ENCODE measurements at places on chromosomes 4 and X.

DNA sequence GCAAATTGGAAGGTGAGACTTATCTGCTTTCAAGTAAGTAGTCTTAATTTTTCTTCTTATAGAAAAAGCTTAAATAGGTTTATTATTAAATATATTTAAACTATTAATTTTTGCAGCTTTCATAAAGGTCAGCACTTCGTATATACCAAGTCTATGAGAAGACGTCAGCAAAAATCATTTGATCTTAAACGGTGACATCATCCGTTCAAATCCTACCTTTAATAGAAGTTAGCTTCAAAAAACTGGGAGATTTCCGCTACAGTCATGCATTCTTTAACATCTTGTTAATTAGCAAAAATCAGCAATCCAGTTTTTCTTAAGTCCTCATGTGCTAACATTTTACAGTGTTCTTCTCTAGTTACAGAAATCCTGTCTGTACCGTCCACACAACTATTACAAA is 49.9 kb upstream of the PGRMC1 start:
- DNase-seq, result no peak

GRCh38 chr4:123825596-123826291 is 429.1 kb downstream of the SPRY1 start:
- no peak for DNase-seq

GRCh38 chr4:93659629-93660028 is 168.9 kb upstream of the ATOH1 start:
- peak; percentile 6 for DNase-seq

GRCh38 chrX:115534383-115534782 is 26.6 kb upstream of the PLS3 start:
- DNase-seq, result no peak

DNA sequence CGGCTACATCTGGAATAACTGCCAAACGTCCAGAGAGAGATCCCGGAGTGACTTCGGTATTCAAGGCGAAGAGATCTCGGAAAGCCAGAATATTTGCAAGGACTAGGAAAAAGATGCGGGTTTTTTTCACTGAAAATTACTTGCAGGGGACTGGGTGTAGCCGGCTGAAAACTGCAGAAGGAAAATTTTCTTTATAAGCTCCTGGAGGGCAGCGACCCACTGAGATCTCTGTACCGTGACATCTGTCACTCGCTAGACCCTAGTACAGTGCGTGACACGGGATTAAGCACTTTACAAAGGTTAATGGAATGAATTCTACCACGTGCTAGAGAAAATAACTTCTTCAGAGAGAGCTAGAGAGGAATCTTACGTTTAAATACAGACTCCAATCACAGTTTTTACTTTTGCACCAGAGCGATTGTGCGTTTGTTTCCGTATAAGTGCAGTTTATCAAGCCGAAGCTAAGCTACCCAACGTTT is 1.1 kb upstream of the LCORL start:
- no peak for DNase-seq

DNA sequence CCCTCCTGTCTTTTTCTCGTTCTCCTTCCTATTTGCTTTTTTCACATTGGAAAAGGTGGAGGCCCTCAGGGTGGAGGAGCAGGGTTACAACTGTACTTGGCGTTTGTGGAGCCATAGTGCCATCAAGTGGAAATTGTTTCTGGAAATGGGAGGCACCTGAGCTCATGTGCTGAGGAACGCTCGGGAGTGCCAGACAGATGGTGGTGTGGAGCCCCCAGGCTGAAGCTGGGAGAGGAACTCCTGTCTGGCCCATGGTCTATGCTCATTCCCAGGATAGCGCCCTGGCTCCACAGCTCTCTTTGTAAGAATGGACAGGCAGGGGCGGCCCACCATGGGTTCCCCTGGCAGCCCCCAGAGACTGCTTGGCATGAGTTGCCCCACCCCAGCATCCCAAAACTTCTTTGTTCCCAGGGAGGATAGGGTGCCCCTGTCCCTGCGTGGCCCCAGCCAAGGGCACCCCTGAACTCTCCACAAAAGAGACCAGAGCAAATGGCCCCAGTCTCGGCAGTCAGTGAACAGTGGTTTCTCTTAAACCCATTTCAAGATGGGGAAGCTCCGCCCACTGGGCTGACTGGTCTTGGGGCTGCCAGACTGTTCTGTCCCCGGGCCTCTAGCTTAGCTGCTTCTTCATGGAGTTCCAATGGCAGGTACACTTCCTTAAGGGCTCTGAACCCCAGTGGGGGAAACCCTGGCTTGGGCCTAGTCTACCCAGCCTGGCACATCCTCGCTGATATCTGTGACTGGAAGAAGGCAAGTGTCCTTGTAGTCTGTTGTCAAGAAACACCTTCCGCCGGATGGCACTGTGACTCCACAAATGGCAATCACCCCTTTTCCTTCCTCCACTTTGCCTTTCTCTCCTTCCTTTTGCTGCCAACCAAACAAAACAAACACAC is 70.1 kb downstream of the NBDY start:
- no peak for DNase-seq

DNA sequence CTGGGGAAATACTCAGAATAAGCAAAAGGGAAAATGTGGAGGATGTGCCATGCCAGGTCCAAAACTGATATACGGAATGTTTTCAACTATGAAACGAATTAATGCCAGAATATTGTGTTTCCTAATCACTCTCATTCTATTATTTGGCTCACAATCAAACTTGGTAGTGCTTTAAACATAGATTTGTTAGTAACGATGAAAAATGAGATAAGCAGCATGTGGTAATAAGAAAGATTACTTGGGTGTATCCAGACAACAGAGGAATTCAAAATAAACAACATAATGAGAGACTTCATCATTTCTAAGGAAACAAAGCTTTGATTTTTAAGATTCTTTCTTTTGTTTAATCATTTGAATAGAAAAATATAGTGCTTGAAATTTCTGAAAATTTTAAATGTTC is 237.3 kb downstream of the TACR3 start:
- no peak for DNase-seq

DNA sequence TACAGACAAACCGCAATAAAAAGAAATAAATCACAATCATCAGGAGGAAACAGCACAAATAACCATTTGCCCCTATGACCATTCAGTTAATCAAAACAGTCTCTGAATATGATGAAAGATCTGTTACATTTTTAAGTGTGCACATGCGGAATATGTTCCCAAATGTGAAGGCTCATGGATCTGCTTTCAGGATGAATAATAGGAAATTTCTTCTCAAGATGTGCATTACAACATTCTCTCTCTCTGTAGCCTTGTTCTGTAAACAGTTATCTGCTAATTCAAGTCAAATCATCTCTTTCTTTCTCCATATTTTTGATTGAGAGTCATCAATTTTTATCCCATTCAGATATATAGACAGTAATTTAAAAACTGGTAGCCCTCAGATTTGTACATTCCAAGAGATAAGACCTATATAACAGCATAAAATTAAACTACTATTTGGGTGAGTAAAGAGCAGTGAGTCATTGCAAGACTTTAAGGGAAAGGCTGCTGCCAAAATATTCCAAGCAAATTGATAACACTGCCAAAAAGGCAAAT is 433.9 kb upstream of the ATOH1 start:
- DNase-seq, result peak; percentile 68

DNA sequence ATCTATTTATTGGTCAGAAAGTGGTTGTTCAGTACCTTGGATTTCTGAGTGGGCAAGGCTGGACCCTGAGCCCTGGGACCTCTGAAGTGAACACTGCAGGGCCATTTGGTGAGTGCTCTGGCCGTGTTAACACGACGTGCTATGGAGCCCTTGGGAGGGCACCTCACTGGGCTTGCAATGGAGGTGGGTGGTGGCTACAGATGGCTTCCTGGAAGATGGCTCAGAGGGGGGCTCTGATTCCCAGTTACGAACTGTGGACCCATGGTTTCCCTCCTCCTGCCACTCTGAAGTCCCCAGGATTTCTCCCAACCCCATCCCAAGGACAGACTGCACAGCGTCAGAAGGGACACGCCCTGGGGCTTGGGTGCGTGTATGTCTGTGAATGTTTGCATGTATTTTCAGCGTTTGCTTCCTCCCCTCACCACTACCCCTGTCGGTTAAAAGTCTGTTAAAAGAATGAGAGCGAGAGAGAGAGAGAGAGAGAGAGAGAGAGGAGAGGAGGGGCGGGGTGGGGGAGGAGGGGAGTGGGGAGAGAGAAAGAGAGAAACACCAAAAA is 3.7 kb upstream of the RHOH start:
- no peak for DNase-seq

DNA sequence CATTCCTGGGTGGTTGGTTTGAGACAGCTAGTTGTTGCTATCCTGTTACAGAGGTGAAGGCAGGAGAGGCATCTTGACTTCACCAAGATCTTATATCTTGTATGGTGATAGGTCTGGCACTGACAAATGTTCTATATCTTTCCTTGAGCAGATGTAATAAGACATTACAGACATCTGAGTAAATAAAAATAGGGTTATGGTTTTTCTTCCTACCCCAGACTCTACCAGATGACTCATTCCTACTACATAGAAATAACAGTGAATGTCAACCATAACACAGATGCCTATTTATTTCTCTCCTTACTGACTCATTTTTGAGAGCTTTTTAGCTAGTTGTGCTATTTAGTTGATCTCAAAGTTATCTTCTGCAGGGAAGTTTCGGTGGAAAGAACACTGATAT is 21.9 kb downstream of the HNRNPH2 start:
- DNase-seq, result peak; percentile 49

DNA sequence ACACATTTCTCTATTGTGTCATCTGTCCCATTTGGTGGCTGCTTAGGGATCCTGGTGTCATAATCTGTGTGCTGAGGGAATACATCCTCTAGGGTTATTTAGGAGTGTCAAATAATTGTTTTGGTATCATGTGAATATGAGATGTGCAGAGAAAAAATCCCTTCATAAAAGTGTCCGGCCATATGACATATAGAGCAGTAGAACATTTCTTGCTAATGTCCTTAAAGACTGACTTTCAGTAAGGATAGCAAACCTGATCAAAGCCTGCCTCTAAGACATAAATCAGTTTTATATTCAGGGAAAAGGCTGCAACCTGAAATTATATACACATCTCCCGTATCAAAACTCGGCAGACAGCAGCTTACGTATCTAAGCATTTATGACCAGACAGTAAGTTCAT is 211.6 kb downstream of the ADAM29 start:
- DNase-seq, result no peak

DNA sequence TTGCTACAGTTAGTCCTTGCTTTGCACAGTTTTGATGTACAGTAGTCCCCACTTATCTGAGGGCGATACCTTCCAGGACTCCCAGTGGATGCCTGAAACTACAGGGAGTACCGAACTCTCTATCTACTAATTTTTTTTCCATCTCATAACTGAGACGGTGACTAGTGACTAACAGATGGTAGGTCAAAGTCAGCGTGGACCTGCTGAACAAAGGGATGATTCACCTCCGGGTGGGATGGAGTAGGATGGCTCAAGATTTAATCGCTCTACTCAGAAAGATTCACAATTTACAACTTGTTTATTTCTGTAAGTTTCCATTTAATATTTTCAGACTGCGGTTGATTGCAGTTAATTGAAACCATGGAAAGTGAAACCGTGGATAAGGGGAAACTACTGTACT is 655.8 kb downstream of the ZNF674 start:
- DNase-seq, result no peak

DNA sequence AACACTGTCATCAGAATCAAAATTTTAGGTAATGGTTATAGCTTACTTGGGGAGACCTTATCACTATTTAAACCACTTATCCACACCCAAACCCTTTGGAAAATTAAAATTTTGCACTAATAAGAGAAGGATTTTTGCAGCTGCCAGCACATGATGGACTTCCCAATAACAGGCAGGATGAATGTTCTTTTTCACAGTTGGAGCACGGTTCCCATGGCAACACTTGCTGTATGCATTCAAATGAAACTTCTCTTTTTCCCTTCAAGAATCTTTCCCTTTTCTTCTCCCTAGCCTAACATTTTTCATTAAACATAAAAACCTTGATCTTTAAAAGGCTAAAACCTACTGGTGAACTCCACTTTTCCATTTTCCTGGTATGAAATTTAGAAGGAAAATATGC is 768.2 kb downstream of the KCTD8 start:
- no peak for DNase-seq

DNA sequence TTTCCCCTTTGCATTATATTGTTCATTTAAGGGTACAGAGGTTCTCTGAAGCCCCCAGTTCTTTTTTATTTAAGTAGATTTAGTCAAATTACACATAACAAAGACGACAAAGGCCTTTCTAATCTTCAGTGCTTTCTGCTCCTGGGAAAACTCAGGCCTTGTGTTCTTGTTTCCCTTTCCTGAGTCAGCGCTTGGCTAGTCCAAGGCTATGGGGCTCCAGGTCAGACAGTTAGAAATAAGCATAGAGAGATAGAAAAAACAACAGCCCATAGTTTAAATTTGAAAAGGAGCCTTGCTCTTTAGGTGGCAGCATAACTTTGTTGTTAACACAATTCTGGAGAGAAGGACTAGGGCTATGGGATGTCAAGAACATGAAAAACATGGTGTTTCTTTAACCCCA is 97.3 kb downstream of the PPP1R2C start:
- DNase-seq, result peak; percentile 7

DNA sequence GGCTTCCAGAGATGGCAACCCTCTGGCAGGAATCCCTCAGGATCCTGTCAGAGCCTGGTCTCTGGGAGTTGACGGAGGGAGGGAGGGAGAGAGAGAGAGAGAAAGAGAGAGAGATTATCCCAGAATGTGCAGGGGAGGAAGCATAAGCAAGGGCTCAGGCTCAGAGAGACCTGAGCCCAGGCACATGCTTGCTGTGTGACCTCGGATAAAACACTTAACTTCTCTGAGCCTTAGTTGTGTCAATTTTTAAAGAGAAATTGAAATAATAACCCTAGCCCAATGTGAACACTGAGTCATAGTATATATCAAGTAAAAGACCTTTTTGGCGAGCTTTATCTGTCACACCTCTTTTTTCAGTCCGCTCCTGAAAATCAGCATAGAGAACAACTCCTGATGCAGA is 473 bp upstream of the USP51 start:
- DNase-seq, result no peak

DNA sequence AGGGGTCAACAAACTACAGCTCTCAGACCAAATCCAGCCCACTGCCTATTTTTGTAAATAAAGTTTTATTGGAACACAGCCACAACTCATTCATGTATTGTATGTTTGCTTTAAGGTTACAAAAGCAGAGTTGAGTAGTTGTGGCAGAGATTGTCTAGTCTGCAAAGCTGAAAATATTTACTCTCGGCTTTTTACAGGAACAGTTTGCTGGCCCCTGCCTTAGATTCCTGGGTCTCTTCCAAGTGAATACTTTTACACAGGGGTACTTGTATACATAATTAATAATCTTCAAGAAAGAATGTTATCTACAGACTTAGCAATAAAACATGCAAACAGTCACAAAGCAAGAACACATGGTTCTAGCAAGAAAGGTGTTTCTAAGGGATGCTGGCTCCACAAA is 154.2 kb downstream of the AMELX start:
- DNase-seq, result no peak

GRCh38 chr4:115687052-115687755 is 573.8 kb upstream of the NDST4 start:
- DNase-seq, result no peak

DNA sequence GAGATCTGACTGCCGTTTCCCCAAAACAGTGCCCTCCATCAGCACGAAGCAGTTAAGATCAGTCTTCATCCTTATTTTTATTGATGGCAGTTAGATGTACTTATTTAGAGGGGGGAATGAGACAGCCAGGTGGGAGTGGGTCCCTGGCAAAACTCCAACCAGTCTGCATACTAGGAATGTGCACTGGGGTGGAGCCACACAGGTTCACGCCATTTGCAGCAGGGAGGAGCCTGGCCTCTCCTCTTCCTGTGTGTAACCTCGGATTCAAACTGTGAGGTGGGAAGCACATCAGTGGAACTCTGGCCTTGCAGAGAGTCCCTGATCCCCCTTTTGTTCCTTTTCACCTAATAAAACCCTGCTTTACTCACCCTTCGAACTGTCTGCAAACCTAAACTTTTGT is 987.7 kb upstream of the GRIA3 start:
- DNase-seq, result no peak

- DNase-seq, result no peak
These were observed 38.1 kb downstream of the HELQ start for GRCh38 chr4:83417566-83417965.
